Dorsolateral prefrontal cortex (tissue), 122 donors: ENCODE measurements at places on chromosomes 2 and 18. TPM values are rescaled to one million over a fixed set of nuclear protein-coding genes. Genes with fewer than 3 reads are reported as not detected.

DNA sequence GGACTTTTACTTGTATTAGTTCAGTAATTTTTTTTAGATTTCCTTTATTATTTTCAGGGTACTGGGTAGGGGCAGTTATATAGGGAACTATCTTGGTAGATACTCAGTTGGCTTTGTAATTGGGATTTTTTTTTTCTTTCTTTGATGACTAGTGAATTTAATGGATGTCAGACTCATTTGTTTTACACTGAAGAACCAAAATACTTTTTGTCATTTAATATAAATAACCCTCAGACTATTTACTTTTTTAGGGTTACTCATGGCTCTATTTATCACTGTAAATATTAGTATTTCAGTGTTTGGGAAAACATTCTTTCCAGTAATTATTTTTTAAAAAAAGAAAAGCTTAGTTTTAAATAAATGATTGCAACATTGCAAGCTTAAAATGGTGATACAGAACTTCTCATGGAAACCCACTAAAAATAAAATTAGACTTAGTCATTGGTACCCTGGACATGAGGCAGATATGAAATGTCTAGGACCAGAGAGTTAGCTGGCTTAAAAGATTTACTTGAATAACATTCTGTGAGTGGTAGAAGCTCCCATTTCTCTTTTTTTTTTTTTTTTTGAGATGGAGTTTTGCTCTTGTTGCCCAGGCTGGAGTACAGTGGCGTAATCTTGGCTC lies 74.4 kb upstream of the CYP20A1 start:
- no peak for DNase-seq

GRCh38 chr2:180222644-180223043 lies 215.5 kb upstream of the CWC22 start:
- DNase-seq: no peak

GRCh38 chr18:24121625-24122024 lies 17.2 kb upstream of the CABYR start:
- no peak for DNase-seq

GRCh38 chr2:44168681-44169154 lies at the start of gene PPM1B:
Gene PPM1B, plus strand, starts transcription at chr2:44168875. Its CDS starts 32,325 bp downstream, at chr2:44201200.
- peak; percentile 99 for DNase-seq

DNA sequence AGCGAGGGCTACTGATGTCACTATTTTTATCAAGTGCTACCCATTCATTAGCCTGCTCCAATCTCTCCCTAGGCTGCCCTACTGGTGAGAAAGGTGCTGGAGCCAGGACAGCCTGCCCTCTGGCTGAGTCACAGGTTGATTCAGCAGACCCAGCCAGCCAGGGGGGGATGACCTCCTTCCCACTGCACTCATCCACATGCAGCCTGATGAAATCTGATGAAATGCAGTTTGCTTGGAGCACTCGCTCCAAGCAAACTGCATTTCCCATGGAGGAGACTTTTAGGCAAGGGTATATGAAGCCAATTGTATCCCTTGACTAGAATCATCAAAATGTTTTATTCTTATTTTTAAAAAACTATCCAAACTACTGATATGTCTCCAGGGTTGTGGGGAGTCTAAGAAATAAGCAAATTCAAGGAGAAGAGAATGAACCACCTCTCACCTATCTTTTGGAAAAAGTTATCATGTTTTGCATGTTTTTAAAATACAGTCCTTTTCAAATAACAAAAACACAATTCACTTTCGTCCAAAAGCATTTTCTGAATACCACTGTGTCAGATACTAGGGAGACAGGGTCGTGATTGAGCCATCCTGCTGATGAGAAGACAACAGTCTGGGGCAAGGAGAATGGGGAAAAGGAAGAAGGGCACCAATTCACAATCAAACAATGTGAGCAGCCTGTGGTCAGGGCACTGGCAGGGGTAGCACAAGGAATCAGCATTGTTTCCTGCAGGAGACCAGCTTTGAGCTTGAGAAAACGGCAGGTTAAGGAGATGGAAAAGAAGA lies 128.3 kb downstream of the AFF3 start:
- DNase-seq: no peak

- DNase-seq: no peak
Observed at GRCh38 chr18:35049111-35050027, 8.2 kb downstream of the MAPRE2 start.

Gene ZNF24
- 72.9 TPM for total RNA-seq

DNA sequence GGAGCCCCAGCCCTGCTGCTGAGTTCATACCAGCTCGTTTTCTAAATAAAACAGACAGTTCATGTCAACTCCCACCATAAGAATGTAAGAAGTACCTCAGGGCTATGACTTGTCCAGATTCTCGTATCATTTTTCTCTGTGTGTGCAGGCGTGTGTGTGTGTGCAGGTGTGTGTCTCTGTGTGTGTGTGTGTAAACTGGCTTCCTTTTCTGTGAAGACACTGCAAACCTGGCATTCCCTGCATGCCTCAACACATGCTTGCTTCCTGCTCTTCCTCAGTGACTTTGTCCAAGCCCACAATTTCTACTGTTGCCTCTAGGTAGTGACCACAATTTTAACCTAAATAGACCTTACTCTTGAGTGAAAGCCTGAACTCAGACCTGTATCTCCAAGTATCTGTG lies 879.0 kb downstream of the SLC4A3 start:
- no peak for DNase-seq

GRCh38 chr18:46583711-46584110 lies 73.3 kb downstream of the LOXHD1 start:
- DNase-seq: no peak

GRCh38 chr2:195647302-195647701 lies 9.7 kb upstream of the SLC39A10 start:
- DNase-seq: no peak

DNA sequence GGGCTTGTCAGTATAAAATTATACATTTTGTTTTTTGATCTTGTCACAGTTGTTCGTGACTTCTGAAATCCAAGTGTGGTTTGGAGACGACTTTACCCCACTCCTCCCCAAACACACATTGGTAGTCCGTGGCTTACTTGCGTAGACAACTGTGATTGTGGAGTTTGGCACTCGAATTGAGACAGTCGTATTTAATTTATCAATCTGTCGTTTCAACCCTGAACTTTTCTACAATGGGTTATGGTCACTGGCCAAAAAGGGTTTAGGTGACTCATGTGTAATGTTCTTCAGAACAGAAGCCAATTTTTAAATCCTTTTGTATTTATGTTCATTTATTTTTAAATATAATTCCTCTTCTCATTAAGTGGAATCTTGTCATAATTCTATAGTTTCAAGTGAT lies 129.9 kb downstream of the SPTBN1 start:
- DNase-seq: no peak

DNA sequence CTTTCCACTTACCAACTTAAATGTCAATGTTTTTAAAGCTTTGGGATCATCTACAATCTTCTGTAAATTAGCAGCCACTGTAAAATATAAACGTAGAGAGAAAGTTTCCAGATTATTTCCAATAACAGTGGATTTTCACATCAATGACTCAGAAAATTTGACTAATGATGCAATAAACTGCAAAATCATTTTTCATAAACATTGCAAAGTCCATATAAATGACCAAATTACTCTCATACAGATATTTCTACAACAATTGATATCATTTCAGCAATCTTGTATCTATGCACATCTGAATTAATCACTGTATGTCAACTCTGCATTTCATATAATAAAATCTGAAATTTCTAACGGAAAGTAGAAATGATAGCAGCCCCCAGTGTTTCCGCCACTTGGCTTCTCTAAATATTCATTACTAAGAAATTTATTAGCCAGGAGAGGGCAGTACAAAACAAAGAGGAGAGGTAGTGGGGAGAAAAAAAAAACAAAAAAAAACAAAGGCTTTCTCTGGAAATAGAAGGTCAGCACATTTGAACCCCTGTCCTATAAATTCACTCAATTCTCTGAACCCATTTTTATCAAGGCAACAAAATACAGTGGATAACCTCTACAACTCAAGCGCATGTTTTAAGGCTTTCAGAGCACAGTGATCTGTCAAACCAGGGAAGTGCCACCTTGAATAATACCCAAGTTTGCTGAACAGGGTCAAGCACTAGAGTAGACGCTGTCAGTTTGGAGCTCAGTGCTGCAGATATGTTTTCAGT lies 282.6 kb downstream of the STK39 start:
- DNase-seq: no peak

GRCh38 chr2:53941749-53942148 lies 29.0 kb downstream of the PSME4 start:
- no peak for DNase-seq

GRCh38 chr2:122851972-122852531 lies 1096.6 kb downstream of the TSN start:
- no peak for DNase-seq

DNA sequence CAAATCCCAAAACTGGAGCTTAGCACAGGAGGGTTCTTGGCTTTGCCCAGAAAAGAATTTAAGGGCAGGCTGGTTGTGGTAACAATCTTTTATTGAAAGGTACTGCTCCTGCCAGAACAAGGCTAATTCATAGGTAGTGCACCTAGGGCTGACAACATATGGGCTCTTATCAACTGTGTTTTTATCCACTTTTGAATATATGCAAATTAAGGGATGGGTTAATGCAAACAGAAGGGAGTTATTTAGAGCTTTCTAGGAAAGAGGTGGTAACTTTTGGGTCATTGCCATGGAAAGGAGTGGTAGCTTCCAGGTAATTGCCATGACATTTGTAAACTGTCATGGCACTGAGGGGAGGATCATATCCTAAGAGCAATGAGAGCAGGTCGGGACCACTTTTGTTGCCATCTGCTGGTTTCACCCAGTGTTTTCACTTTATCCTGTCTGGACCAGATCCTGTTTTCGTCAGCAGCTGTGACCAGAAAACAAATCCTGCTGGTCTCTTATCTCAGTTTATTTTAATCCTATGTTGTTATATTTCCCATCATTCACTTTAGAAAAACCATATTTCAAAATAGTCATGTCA lies 981 bp downstream of the C2orf66 start:
- no peak for DNase-seq

- DNase-seq: no peak
Observed at GRCh38 chr2:127400533-127400896, 12.7 kb upstream of the MAP3K2 start.

DNA sequence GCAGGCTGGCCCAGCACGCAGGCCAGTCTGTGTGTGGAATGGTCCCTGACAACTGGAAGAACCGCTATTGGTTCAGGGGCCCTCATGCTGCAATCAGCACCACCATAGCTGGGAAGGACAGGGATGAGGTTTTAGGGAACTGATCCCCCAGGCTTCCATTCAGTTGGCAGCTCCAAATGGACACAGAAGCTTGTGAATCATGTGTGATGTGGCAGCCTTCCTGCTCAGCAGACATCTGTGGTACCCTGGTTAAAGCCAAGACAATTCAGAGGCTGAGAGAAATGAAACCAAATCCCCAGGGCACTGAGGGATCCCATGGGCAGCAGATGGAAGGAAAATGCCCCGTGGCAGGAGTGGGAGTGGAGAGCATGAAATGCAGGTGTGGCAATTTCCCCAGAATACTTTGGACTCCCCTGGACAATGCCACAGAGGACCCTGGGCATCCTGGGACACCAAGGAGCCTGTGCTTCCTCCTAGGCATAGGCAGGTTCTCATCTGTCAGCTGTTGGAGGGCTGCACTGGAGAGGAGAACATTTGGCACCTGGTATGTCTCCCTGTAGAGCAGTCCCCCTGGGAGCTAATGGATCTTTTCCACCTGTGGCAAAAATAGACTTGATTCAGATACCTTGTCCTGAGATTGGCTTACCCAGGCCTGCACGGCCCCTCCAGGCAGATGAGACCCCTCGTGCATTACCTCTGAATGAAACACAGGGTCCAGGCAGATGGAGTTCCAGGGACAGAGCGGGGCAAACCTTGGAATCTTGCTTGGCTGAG lies 162.2 kb upstream of the BCL2L11 start:
- no peak for DNase-seq
